IPS-NIHi11 (cell line): ENCODE measurements at places on chromosomes 13 and 19.

DNA sequence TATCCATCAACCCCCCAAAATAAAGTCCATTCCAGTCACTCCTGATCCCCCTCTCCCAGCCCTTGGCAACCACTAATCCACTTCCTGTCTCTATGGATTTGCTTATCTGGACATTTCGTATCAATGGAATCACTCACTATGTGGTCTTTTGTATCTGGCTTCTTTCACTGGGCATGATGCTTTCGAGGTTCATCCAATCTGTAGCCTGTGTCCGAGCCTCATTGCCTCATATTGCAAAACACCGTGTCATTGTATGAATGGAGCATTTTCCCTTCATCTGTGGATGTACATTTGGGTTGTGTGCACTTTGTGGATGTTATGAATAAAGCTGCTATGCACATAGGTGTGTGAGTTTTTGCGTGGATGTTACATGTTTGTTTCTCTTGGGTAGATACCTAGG is 1.4 kb upstream of the FZR1 start:
- no peak for DNase-seq

GRCh38 chr19:50897191-50897607 is 14.0 kb downstream of the KLK4 start:
- no peak for DNase-seq

DNA sequence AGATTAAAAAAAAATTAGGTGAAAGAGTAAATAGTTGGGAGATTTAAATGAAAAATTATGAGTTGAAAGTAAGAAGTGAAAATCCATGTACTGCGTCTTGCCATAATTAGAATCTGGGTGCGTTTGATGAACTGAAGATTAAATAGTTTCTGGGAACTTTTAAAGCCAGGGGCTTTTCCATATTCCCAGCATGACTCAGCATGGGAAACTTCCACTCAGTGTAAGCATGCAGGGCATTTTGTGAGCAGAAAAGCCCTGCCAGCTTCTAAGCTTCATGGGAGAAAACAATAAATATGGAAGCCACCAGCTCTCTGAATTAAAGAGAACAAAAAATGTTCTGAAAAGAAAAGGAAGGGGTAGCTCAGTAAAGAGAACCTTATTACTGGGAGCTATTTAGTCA is 62.0 kb upstream of the EDNRB start:
- DNase-seq, result no peak

- DNase-seq, result no peak
Measured at GRCh38 chr13:112693831-112694497, 4.1 kb downstream of the ATP11A start.

GRCh38 chr13:73691891-73692290 is 442.3 kb downstream of the KLF12 start:
- DNase-seq, result no peak

GRCh38 chr19:3162418-3163229 is 15.9 kb upstream of the S1PR4 start:
- DNase-seq, result peak; percentile 43

GRCh38 chr19:41323430-41324125 is 13.6 kb downstream of the CCDC97 start:
- peak; percentile 49 for DNase-seq

DNA sequence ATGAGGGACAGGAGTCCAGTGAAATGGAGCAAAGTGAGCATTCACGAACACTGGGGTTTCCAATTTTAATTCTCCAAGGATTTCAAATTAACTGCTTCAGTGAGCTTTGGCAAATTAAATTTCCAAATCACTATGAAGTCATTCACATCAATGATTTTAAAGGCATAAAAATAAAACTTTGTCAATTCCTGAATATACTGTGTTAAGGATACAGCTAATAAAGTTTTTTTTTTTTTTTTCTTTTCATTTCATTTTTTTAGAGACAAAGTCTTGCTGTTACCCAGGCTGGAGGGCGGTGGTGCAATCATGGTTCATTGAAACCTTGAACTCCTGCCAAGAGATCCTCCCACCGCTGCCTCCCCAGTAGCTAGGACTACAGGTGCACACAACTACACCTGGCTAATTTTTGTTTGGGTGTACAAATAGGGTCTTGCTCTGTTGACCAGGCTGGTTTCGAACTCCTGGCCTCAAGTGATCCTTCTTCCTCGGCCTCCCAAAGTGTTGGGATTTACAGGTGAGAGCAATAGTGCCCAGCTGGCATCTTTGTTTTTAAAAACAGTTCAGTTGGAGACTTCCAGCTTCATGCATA is 21.9 kb downstream of the RBM26 start:
- DNase-seq, result no peak

GRCh38 chr13:109650861-109651260 is 135.5 kb downstream of the IRS2 start:
- DNase-seq, result no peak

DNA sequence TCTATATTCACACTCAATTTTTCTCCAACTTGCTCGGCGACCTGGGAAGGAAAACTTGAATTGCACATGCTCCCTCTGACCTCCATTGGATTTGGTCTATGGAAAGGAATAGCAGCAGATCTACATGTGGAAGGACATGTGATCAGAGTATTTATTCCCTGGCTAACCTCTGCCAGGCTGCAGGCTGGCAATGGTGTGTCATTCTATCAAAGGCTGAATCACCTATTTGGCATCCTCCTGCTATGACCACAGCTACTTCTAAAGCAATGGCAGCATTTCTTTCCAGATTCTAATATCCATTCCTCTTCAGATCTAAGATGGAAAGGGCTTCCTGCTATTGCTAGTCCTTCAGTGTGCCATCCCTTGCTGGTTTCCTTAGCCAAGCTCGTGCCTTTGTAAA is 144.3 kb upstream of the FREM2 start:
- DNase-seq, result no peak

GRCh38 chr19:40995355-40995754 is 4.3 kb downstream of the CYP2B6 start:
- no peak for DNase-seq

DNA sequence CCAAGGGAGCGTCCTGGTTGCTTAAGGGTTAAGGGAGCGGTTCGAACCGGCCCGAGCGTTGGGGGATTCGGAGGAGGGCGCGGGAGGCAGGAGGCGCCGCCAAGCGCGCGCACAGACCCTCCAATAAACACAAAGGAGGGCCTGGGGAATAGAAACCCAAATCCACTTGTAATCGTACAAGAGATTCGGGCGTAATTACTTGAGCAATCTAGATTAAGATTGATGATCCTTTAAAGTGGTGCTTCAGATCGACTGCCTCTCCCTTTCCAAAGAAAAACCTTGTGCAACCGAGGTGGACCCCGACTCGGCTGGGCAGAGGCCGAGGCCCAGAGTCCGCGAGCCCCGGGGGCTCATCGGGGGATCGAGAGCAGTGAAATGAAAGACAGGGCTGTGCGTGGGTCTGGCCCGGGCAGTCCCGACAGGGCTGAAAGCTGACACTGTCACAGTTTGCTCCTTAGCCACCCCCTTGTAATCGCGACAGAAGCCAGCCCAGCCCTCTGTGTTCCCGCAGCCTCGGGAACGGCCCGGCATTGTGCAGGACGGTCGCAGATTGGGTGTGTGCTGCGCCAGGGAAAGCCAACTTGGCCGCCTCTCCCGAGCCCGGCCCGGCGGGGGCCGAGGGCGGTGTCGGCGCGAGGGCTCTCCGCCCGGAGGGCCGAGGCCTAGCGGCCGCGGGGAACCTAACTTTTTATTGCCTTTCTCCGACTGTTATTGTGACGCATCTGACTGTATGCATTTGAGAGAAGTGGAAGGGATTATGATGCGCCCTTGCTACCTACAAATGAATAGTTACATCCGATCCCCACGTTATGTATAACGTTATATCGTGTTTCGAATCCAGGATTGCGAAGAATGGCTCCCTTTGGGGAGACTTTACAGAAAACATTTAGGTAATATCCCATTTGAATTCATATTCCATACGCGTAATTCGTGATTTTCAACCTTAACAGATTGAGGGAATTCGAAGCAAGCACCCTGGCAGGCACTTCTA is 5.5 kb downstream of the MAB21L1 start:
- DNase-seq, result peak; percentile 69

DNA sequence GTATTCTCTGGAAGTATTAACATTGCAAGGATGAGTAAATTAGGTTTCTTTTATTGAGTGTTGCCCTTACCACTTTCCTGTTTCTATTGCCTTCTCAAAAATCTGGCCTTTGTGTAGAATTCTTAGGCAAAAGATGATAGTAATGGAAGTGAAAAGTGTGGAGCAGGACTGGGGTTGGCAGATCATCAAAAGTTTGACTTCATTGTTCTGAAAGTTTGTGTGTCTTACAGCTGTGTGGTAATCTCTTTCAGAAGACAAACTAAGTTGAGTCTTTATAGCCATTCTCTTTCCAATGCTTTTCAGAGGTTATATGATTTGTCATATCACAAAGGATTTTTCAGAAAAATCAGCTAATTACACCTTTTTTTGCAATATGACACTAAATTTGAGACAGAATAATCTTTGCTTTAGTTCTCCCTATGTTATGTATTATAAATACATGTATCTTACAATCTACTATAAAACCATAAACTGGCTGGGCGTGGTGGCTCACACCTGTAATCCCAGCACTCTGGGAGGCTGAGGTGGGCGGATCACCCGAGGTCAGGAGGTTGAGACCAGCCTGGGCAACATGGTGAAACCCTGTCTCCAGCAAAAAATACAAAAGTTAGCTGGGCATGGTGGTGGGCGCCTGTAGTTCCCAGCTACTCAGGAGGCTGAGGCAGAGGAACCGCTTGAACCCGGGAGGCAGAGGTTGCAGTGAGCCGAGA is 8.7 kb upstream of the KCNRG start:
- no peak for DNase-seq

GRCh38 chr19:18713550-18714117 is 30.2 kb downstream of the CRTC1 start:
- no peak for DNase-seq
